ENCODE measurements at places on chromosomes 12 and 14. TPM values are rescaled to one million over a fixed set of nuclear protein-coding genes. Genes with fewer than 3 reads are reported as not detected.

FOXG1 gene
- total RNA-seq: not detected

ORAI1 gene
- 15.4 TPM for total RNA-seq

DNA sequence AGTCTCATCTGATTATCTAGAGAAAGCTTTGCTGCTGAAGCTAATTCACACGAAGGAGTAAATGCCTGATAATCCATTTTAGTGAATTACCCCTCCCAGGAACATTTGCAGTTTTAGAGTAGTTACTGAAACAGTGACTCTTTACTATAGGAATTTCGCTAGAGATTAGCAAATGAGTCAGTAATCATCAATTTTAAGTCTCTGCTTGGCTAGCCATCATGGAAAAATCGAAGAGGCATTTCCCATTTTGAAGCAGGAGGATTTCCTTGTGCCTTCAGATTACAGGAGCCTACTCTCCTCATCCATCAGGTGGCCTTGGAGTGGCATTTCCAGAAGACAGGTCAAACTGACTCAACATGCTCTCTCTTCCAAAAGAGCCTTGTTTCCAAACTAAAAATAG lies 154.5 kb downstream of the EGLN3 start:
- DNase-seq: no peak

GRCh38 chr14:47919334-47919846 lies 244.0 kb upstream of the MDGA2 start:
- DNase-seq: no peak

- no peak for DNase-seq
These were observed 444 bp downstream of the DRAM1 start for GRCh38 chr12:101877806-101878242.

- DNase-seq: no peak
These were observed 6.3 kb upstream of the CTDSP2 start for GRCh38 chr12:57852620-57853500.

Measured in omental fat pad (tissue), 4 donors.